Kidney epithelial cell (primary cell): ENCODE measurements at places on chromosomes 6 and 20.

DNA sequence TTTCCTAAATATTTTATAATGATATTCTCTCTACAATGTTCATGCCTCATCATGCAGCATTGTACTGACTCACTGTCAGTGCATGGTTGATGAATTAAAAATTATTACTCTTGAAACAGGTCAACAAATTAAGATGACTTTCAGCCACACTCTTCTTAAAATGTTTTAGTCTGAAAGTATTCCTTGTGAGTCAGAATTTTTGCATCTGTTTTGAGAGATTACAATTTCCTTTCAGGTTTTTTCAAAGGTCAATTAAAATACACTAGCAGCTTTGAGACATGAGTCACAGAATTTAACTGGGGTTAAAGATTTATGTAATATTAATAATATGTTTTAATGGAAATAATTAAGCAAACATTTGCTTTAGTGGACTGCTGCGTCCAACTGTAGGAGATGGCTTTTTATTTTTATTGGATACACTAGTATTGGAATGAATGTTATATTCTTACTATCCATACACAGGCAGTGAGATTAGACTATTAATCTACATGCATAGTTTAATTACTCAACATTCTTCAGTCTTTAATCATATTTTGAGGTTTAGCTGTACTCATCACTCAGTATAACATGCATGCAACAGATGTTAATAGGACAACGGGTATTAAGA is 9.7 kb downstream of the COL12A1 start:
- no peak for DNase-seq

GRCh38 chr6:113077794-113078193 is 730.7 kb downstream of the RFPL4B start:
- no peak for DNase-seq

DNA sequence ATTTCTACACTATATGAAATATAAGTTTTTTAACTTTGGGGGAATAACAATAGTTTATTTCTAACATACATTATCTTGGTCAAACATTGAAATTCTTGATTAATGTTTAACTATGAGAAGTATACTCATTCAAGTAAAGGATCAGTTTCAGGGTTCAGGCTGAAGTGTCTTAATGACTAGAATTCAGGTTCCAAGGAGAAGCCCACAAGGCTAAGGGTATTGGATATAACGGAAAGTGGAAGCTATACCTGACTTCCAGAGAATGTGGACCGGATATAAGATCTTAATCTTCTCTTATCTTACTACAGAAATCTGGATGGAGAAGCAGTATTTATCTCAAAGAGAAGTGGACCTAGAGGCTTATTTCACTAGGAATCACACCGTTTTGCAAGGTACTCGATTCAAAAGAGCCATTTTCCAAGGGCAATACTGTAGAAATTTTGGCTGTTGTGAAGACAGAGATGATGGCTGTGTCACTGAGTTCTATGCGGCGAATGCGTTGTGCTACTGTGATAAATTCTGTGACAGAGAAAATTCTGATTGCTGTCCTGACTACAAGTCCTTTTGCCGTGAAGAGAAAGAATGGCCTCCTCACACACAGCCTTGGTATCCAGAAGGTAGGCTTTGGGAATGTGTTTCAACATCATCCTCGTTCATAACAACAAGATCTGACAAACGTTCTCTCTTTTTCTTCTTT is at the start of gene TINAG:
Gene TINAG, plus strand, starts transcription at position 153 of the 697 bp plus-strand sequence. Its CDS starts 110 bp downstream, at position 263.
- no peak for DNase-seq

DNA sequence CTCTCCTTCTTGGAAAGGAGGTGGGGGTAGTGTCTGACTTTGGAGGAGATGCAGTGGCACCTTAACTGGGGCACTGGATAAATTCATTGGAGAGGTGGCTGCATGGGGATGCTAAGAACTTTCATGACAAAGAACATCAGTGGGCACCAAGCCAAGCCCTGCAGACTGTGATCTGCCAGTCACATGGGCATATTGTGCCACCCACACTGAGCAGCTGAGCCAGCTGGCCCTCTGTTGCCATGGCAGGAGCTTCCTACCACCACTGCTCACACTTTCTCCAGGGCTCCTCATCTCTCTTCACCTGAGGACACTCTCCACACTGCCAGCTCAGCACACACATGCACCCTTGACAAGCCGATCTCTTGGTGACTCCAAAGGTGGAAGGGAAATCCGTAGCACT is 715.6 kb downstream of the QKI start:
- DNase-seq = no peak

GRCh38 chr6:131917763-131918649 is 33.2 kb downstream of the CCN2 start:
- DNase-seq = no peak

DNA sequence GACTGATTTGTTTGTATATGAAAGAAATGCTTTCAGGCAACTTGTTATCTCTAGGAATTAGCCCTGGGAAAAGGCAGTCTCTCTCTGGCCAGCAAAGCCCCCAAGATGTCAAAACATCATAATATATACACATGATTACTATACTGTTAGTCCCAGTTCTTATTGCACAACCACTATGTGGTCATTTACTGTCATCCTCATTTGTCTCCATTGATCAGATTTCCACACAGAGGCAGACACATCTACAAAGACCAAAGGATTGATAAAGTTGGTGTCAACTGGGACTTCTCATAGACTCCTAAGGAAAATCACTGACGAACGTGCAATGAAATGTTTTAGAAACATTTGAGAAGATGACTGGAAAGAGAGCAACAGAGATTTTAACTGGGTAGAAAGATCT is 71.9 kb upstream of the POPDC3 start:
- no peak for DNase-seq

DNA sequence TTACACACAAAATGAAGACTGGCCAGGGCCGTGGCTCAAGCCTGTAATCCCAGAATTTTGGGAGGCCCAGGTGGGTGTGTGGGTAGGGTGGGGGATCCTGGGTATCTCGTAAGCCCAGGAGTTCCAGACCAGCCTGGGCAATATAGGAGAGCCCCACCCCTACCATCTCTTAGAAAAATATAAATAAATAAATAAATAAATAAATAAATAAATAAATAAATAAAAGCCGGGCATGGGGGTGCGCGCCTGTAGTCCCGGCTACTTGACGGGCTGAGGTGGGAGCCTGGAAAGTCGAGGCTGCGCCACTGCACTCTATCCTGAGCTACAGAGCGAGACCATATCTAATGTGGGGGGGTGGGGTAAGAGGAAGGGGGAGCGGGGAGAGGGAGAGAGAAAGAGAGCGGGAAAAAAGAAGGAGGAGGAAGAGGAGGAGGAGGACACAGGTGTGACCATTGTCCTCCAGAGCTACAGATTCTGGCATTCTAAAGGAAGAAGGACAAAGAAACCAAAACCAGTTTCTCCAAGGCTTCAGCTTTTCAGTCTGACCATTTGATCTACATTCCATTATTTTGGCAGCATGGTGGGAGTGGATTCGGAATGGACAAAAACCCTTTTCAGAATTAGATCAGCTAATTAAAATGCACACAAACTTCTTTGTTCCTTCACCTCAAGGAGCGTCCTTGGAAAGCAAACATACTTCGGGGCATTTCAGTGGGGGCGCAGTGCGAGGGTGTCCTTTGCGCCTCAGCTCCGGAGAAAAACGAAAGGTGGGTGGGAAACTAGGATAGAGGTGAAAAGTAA is 577 bp upstream of the C6orf141 start:
- DNase-seq = no peak

DNA sequence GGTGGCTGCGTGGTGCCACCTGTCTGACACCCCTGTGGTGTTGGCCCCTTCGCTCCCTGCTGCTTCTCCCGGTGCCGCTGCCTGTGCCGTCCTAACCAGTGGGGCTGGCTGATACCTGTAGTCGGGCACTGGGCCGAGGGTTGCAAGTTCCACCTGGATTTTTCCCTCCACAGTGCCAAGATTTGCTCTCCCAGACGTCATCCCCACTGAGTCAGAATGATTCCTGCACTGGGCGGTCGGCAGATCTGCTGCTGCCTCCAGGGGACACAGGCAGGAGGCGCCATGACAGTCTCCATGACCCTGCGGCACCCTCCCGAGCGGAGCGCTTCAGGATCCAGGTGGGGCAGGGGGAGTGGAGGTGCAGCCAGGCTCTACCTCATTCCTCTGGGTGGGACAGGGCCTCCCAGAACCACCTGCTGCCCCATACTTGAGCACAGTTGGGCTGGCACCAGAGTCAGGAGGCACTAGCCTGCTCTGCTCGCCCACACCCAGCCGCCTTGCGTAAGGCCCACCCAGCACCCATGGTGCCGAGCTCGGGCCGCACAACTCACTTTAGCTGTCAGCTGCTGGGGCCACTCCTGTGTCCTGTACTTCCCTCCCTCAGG is 60.2 kb downstream of the TCP11 start:
- DNase-seq = no peak

DNA sequence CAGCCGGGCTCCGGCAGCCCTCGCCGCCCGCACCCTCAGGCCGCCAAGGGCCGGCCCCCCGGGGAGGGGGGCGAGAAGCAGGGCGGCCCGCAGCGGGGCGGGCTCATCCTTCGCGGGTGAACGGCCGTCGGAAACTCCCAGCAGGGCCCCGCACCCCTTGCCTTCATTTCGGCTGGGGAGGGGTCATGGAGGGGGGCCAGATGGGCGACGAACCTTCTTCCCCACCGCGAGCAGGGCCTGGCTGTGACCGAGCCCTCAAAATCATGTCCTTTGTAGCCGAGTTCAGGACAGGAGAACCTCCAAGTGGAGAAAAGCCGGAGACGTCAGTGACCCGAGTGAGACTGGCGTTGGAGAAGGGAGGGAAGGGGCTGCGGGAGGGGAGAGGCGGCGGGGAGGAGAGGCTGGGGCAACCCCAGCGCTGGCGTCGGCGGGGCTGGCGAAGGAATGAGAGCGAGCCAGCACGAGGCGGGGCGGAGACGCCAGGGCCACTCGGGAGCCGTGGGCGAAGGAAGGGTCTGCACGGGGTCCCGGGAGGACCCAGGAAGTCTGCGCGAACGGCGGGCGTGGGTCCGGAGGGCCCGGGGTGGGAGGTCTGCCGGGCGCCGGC is 571 bp upstream of the FOXC1 start:
- no peak for DNase-seq

GRCh38 chr6:37783856-37784584 is 35.5 kb upstream of the ZFAND3 start:
- no peak for DNase-seq

- no peak for DNase-seq
Measured at GRCh38 chr20:17925141-17925939, 43.3 kb downstream of the SNX5 start.

GRCh38 chr6:159109391-159109790 is 59.8 kb upstream of the FNDC1 start:
- no peak for DNase-seq

- no peak for DNase-seq
Measured at GRCh38 chr20:32362901-32363364, 4.8 kb downstream of the ASXL1 start.

DNA sequence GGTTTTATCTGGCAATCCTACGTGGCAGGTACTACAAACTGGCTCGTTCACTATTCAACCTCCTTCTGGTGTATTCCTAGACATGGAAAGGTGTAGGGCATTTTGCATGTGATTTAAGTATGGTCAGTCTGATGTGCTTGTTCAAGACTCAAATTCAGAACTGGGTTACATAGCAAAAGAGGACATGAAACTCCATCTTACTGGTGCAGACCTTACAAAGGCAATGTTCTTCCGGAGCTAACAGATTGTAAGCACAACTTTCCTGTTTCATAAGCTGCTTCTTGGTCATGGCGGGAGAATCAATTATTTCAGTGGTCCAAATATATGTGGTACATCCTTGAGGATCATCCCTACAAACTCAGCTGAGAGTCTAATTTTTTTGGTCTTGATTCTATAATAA is 703.4 kb downstream of the EPM2A start:
- DNase-seq = no peak

DNA sequence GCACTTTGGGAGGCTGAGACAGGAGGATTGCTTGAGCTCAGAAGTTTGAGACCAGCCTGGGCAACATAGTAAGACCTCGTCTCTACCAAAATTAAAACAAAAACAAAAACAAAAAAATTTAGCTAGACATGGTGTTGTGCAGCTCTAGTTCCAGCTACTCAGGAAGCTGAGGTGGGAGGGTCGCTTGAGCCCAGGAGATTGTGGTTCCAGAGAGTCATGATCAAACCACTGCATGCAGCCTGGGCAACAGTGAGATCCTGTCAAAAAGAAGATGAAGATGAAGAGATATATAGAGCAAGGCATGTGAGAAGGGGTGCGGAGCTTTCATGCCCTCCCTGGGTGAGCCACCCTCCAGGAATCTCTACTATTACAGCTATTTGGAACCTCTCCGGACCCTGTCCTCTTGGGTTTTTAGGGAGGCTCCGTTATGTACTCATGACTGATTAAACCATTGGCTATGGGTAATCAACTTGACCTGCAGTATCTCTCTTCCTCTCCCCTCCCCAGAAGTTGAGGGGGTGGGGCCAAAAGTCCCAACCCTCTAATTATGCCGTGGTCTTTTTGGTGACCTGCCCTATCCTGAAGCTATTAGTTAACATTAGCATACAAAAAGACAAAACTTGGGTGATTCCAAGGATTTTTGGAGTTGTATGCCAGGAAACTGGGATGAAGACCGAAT is 9.0 kb downstream of the POLH start:
- DNase-seq = no peak

DNA sequence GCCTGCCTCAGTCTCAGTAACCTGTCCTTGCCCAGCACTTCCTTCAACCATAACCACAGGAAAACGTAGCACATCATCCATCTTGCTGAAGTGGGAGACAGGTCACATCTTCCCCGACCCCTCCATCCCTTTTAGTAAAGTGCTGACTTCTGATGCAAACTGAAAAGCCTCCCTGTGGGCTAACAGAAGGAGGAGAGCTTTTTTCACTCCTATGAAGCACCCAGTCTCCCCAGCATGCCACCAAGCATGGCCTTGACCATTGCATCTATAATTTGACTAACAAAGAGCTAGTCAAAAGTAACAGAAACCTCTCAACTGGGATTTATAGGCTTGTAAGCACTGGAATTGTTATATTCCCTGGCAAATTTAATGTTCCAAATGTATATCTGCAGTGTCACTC is 288.9 kb upstream of the IRAK1BP1 start:
- DNase-seq = no peak

GRCh38 chr6:38715016-38715689 is at the start of gene DNAH8:
Gene DNAH8, plus strand, starts transcription at chr6:38715311. Its CDS starts 7,499 bp downstream, at chr6:38722810.
- DNase-seq = no peak

DNA sequence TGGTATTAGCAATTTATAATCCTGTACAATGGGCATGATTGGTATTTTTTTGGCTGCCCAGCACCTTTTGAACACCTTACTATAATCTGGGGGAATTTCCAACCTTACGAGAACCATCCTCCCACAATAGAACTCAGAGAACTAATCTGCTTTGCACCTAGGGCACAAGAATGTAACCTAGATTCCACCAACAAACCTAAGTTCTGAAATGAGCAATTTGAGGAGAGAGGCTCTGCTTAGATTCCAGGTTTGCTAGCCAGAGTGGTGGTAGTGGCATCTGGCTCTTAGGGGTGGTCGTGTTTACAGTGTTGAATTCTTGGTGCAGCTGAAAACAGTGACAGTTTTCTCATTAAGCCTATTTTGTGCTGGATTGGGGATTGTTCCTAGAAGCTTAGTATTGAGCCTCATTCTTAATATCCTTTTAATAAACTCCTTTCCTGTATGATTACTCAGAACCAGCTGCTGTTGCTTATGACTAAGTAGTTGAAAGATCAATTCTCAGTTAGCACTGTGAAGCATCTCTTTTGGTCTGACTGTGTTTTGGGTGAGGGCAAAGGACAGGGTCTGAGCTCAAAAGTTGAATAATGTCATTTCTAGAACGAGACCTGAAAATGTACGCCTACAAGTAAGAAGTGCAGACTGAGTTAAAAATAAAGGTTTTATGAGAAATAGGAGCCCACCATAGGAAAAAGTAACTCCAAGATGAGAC is 385.6 kb downstream of the CDKAL1 start:
- DNase-seq = no peak
